ENCODE measurements at places on chromosomes 5 and 9.

DNA sequence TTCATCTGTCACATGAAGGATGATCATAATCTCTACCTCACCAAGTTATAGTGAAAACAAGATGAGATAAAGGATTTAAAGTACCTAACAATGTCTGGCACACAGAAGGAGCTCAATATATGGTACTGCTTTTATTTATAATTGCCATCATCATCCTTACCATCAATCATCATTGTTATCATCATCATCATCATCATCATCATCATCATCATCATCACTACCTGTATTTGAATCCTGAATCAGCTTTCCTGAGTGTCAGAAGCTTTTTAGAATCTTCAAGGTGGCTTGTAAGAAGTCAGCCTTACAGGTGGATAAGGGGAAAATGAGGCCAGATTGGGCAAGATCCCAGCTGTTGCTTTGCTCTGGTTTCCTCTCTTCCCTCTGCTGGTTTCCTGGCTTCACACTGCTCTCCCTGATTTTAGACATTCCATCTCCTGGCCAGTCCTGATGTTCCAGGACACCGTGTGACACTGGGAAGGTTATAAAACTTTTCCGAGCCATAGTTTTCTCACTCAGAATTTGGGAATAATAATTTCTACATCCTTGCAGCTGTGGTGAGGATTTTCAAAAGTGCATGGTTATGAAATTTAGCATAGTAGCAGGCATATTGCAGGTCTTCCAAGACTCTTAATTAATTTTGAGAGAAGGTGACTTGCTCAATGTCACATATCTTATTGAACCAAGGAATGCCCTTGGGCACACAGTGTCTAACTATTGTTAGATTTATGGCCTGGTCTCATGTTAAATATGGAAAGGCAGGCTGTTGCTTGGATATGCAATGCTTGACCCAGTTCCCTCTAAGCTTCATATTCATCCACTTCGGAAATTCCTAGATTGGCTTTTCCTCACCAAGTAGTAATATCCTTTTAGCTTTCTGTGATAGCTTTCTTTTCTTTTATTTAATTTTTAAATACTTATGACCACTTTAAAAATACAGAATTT lies 160.7 kb downstream of the TMEM38B start:
- DNase-seq, result no peak

DNA sequence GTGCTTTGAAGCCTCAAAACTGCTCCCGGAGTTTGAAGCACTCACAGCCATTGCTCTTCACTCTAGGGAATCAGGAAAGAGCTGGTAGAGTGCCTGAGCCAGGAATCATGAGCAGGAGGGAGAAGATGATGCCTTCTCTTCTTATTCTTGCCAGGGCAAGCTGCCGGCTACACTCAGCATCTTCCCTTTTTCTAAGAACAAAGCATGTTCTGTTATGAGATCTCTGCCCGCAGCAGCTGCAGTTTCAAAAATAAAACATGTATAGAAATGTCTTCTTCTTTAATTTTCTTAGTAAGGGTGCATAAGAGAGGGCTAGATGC lies 57.9 kb upstream of the RICTOR start:
- DNase-seq, result no peak

GRCh38 chr9:92530893-92531292 lies 4.9 kb downstream of the ECM2 start:
- DNase-seq, result no peak

DNA sequence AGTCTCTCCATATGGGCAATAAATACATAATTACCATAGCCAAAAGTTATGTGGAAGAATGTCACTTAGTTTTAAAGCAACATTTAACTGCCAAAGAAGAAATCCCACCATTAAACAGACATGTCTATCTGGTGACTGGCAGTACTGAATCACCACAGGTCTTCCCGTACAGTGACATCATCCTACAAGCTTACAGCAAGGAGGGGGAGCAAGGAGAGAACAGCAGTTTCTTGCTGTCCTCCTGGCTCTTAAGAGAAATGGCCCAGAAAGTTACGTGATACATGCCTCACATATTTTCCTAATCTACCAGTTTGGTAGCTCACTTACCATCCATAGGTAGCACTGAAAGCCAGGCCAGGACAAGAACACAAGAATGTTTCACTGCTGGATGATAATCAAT lies 671.0 kb downstream of the DMRTA1 start:
- DNase-seq, result no peak

- DNase-seq, result no peak
Observed at GRCh38 chr5:137689306-137689705, 46.6 kb downstream of the KLHL3 start.

- no peak for DNase-seq
Observed at GRCh38 chr9:111559000-111559610, 34.1 kb downstream of the ZNF483 start.

DNA sequence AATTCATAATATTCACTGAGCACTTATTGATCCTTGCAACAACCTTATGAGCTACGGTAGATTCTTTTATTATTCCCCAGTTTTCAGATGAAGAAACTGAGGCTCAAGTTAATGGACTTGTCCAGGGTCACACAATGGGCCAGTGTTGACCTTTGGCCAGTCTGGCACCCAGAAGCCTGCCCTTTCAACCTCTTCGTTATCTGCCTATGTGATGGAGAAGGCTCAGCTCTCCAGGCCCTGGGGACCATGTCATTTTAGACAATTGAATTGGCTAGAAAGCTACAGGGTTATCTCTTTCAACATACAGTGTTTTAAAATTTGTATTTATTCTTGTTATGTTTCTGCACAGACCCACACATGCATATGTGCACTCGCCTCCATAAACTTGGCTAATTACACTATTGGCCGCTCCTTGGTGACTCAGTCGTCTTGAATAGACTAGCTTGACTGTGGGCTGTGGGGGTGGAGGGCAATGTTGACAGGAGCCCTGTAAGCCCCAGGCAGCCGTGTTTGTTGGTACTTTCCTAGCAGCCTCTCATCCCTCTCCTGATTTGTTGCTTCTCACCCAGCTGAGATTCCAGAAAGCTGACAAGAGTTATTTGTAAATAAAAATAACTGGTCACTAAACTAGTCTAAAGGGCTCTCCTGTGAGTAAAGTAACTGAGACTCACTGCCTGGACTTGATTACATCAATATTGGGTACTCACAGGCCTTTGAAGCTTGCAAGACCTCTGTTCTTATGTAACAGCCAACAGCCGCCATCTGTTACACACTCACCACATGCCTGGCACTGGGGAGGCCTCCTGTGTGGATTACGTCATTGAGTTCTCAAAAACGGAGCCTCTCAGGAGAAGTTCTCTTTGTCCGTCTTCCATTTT lies 8.5 kb upstream of the ANGPTL2 start:
- DNase-seq, result no peak

- no peak for DNase-seq
Observed at GRCh38 chr5:81552852-81553566, 159.1 kb upstream of the ACOT12 start.

All from CD8-positive, alpha-beta memory T cell (primary cell).